ENCODE measurements at places on chromosomes 3 and 15. TPM values are rescaled to one million over a fixed set of nuclear protein-coding genes. Genes with fewer than 3 reads are reported as not detected.
A peak's percentile ranks its signal among the peaks of the same experiment; 100 is the strongest.

The POU1F1 gene
- not detected for total RNA-seq

- no peak overlapping the region for H3K27ac ChIP-seq
- no peak overlapping the region for H3K4me3 ChIP-seq
- DNase-seq = no peak
- no peaks in the 10 kb centered on the region for H3K4me1 ChIP-seq
Observed at GRCh38 chr3:184474897-184475296, 86.7 kb upstream of the EPHB3 start.

DNA sequence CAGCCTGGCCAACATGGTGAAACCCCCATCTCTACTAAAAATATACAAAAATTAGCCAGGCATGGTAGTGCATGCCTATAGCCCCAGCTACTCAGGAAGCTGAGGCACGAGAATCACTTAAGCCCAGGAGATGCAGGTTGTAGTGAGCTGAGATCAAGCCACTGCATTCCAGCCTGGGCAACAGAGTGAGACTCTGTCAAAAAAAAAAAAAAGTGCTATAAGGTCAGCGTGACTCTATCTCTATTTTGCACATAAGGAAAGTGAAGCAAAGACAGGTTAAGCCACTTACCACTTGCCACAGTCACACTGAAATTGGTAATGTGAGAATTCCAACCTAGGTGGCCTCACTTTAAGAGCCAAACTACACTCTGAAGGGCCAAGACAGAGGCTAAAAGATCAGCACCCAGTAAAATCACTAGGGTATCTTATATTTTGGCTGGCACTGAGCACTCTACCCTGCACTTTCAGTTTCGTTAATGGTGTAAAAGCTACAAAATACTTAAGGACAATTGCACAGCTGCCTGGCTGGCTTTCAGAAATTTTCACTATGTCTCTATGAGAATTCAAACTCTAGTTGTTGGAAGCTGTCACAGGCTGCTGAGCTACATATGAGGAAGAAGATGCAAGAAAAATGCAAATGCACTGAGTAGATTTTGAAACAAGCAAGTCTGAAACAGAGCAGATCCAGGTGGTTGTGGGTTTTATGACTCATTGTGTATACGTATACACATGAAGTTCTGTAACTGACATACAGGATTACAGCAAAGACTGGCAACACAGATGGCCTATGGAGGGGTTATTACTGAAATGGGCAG, 32.7 kb downstream of the TRANK1 start:
- no peak for DNase-seq
- H3K36me3 ChIP-seq = no peaks in the 10 kb centered on the region
- H3K4me3 ChIP-seq = no peak overlapping the region
- no peak overlapping the region for H3K27ac ChIP-seq

DNA sequence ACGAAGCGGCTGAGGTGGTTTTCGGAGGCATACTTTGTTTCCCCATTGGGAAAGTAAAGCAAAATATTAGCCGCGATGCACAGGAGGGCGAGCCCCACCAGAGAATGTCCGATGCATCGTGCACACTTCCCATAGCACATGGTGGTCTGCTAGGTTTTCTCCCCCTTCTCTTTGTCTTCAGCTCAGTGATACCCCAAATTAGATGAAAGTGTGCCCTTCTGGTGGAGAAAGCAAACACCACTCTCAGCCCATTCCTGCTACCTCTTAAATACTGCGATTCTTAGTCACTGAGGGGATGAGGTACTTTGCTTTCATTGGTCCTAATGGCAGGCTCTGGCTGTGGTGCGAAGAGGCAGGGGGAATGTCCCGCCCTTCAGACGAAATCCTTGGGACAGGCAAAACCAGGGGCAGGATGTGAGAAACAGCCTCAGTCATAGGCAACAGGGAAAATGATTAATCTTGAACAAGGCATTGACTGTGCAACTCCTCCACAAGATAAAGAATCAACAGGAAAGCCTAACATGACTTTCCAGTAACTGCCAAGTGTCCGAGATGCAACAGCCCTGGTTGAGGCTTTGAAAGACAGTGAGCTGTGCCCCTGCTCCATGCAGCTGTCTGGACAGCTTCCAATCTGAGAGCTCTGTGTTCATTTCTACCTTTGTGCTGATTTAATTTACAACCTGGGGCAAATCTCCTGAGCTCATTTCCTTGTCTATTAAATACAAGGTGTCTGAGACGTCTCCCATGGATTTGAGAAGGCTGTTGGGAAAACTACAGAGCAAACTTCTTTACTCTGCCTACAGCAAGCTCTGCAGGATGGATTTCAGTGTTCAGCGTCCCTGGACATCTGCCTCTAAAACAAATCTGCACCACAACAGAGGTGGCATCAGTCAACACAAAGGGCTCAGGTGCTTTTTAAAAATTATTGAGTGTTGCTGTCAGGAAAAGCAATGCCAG, at the start of gene TM4SF1:
TSS of gene TM4SF1 (minus strand) at position 242 of the 957 bp plus-strand sequence. CDS start at position 140, 102 bp downstream.
- no peaks in the 10 kb centered on the region for H3K4me1 ChIP-seq
- no peaks in the 10 kb centered on the region for H3K36me3 ChIP-seq
- H3K4me3 ChIP-seq = peak within 1 kb of the TSS; percentile 39
- H3K27ac ChIP-seq = peak within 1 kb of the TSS; percentile 77
- DNase-seq = peak; percentile 61

DNA sequence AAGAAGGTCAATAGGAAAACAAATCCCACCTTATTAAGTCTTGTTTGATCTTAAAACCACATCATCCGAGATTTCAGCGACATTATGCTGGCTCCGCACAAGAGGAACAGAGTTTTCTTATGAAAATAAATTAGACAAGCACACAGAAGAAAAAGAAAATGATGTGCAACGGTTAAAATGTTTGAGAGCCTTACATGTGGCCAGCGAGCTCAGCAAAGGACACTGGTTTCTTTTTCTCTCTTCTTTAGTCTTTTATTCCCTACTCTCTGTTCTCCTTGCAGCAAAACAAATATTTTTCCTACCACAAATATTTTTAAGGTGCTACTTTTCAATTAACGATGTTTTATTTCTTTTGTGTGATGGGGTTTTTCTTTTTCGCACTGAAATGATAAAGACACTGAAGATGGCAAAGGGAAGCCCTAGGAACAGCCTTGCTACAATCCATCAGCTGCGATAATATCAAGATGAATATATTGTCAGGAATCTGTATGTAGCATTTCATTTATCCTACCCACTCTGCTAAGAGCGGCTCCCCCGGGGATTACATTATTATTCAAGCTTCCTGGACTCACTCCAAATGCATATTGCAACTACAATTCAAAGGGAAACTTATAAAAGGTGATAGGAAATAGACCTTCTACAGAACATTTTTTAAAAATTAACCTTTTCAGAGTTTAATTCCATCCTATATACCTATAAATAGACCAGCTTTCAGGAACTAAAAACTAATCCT, 72.9 kb downstream of the ANXA2 start:
- H3K4me3 ChIP-seq = no peak overlapping the region
- DNase-seq = no peak
- H3K36me3 ChIP-seq = no peaks in the 10 kb centered on the region
- H3K27ac ChIP-seq = no peak overlapping the region

DNA sequence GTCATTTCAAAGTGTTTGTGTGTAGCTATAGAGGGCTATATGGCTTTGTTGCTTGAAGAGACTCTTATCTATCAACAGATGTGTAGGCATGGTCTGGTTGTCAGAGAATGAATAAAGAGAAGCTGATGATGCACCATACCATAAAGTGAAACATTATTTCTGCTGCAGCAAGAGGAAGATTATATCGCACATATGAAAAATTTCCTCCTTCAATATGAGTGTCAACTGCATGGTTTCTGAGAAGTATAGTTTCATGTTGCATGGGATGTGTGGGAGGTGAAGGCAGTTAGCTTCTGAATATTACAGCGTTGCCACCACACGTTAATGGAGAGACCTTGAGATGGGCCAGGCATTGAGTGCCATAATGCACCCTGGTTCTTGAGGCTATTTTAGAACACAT, 217.9 kb downstream of the SATB1 start:
- H3K27me3 ChIP-seq = no peaks in the 10 kb centered on the region
- no peak overlapping the region for H3K4me3 ChIP-seq
- no peak overlapping the region for H3K27ac ChIP-seq
- DNase-seq = no peak

GRCh38 chr15:52427804-52428203, 100.9 kb downstream of the MYO5A start:
- DNase-seq = no peak
- no peaks in the 10 kb centered on the region for H3K4me1 ChIP-seq
- H3K4me3 ChIP-seq = no peak overlapping the region
- H3K27me3 ChIP-seq = no peaks in the 10 kb centered on the region
- peaks cover 25% of the 10 kb centered on the region for H3K36me3 ChIP-seq

The TRAIP gene
- total RNA-seq = 12.2 TPM

The GPR156 gene
- 2.1 TPM for total RNA-seq

GRCh38 chr3:13533885-13534301, 15.0 kb upstream of the FBLN2 start:
- H3K36me3 ChIP-seq = no peaks in the 10 kb centered on the region
- no peaks in the 10 kb centered on the region for H3K27me3 ChIP-seq
- H3K4me3 ChIP-seq = no peak overlapping the region
- H3K4me1 ChIP-seq = peaks cover 92% of the 10 kb centered on the region

DNA sequence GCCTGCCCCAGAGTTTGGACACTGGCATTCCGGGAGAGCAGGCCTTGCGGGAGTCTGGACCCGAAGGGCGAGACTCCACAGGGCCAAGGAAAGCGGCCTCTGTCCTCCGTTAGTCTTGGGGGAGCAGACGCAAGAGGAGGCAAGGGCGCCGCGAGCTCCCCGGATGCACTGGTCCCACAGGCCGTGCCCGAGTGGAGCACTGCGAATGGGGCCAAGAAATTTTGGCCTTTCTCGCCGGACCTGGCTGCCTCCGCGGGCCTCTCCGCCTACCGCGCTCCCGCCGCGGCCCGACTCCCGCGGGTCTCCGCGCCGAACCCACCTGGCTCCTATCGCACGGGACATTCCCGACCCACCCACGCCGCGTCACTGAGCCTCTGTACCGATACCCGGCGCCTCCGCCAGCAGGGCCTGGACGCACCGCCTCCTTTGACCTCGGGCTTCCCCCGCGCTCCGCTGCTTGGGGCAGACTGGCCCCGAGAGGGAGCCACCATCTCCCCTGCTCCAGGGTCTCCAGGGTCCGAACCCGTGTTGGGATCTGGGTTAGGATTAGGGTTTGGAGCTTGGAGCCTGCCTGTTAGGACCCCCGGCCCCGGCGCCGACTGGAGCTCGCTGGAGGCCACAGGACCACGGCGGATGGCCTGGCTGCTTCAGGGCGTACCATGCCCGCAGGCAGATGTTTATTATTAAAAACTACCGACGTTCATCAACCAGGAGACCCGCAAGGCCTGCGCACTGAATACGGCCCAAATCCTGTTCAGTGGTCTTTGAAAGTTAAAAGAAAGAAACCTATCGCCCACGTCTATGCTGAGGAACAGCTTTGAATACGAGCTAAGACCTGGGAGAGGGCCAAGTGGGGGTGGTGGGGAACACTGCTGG, 11.7 kb downstream of the SHOX2 start:
- H3K4me1 ChIP-seq = no peaks in the 10 kb centered on the region
- H3K4me3 ChIP-seq = no peak overlapping the region
- DNase-seq = peak; percentile 45
- no peaks in the 10 kb centered on the region for H3K36me3 ChIP-seq
- H3K27me3 ChIP-seq = peaks cover 85% of the 10 kb centered on the region
- H3K27ac ChIP-seq = peak overlapping the region; percentile 68

The MOBP gene
- total RNA-seq = 0.87 TPM

The PRR20G gene
- total RNA-seq = not detected

GRCh38 chr3:152469248-152470025, 200.7 kb downstream of the MBNL1 start:
- H3K4me3 ChIP-seq = no peak overlapping the region
- H3K36me3 ChIP-seq = no peaks in the 10 kb centered on the region
- no peak overlapping the region for H3K27ac ChIP-seq
- H3K27me3 ChIP-seq = no peaks in the 10 kb centered on the region
- DNase-seq = no peak
- H3K4me1 ChIP-seq = peaks cover 23% of the 10 kb centered on the region

The GRAMD2A gene
- 2.9 TPM for total RNA-seq

The CPEB1 gene
- 24.1 TPM for total RNA-seq

The P2RY13 gene
- 3.1 TPM for total RNA-seq

- no peaks in the 10 kb centered on the region for H3K4me1 ChIP-seq
- no peak overlapping the region for H3K4me3 ChIP-seq
- no peak overlapping the region for H3K27ac ChIP-seq
Observed at GRCh38 chr3:108218811-108219210, 3.4 kb downstream of the IFT57 start.

GRCh38 chr3:180631317-180631716, 29.4 kb downstream of the TTC14 start:
- no peak overlapping the region for H3K27ac ChIP-seq
- no peak overlapping the region for H3K4me3 ChIP-seq
- peaks cover 7% of the 10 kb centered on the region for H3K36me3 ChIP-seq
- no peaks in the 10 kb centered on the region for H3K4me1 ChIP-seq
- no peaks in the 10 kb centered on the region for H3K27me3 ChIP-seq

GRCh38 chr3:16168211-16168610, 6.3 kb upstream of the GALNT15 start:
- H3K27ac ChIP-seq = no peak overlapping the region
- no peaks in the 10 kb centered on the region for H3K27me3 ChIP-seq
- no peaks in the 10 kb centered on the region for H3K4me1 ChIP-seq
- no peaks in the 10 kb centered on the region for H3K36me3 ChIP-seq
- no peak overlapping the region for H3K4me3 ChIP-seq
- no peak for DNase-seq

The IL17RD gene
- total RNA-seq = 10.0 TPM

The THPO gene
- not detected for total RNA-seq

DNA sequence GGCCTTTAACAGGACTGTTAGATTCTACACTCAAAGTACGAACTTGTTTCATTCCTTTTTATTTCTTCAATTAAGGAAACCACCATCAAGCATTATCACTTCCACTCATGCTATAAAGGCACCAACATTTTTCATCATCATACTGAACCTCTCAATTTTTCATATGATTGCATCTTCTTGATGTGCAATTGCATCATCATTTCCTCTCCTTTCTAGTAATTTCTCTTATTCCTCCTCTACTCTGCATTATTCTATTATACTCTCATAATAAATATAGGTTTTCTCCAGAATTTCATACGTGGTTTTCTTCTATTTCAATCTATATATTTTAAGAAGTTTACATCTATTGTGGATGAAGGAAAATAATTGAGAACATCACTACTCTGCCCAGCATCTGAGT, 506.2 kb upstream of the ZNF385D start:
- no peaks in the 10 kb centered on the region for H3K36me3 ChIP-seq
- H3K4me1 ChIP-seq = no peaks in the 10 kb centered on the region
- H3K27ac ChIP-seq = no peak overlapping the region

The CTXND1 gene
- total RNA-seq = 1.8 TPM

The SMCO1 gene
- total RNA-seq = not detected

DNA sequence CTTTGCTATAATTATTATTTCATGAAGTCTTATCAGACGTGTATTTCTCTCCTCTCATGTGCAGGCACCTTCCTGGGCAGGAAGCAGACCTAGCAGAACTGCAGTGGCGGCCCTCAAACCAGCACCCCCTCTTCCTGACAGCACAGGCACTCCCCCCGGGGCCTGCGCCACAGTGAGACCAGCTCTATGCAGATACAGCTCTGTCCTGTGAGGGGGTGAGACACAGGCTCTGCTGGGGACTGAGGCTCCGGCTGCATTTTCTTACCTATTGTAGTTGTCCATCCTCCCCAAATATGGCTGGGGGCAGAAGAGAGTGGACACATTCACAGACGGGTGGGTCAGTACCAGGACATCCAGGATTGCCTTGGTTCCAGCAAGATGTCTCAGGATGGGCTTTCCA, 5.0 kb downstream of the CISH start:
- H3K36me3 ChIP-seq = peaks cover 40% of the 10 kb centered on the region
- no peak overlapping the region for H3K4me3 ChIP-seq
- H3K27me3 ChIP-seq = no peaks in the 10 kb centered on the region
- H3K4me1 ChIP-seq = no peaks in the 10 kb centered on the region
- no peak overlapping the region for H3K27ac ChIP-seq
- no peak for DNase-seq

GRCh38 chr3:147301781-147302180, 104.6 kb downstream of the ZIC4 start:
- H3K36me3 ChIP-seq = no peaks in the 10 kb centered on the region
- H3K27me3 ChIP-seq = no peaks in the 10 kb centered on the region
- no peaks in the 10 kb centered on the region for H3K4me1 ChIP-seq
- no peak overlapping the region for H3K4me3 ChIP-seq
- DNase-seq = no peak

The AADAC gene
- total RNA-seq = not detected

Data from tibial nerve (tissue), 4 donors.